ENCODE measurements at places on chromosomes 12 and 14. TPM values are rescaled to one million over a fixed set of nuclear protein-coding genes. Genes with fewer than 3 reads are reported as not detected.

Gene AMDHD1
- not detected for total RNA-seq

Gene SIX4
- total RNA-seq: 38.9 TPM

Gene ZNF891
- total RNA-seq: 3.1 TPM

Gene CLBA1
- 2.1 TPM for total RNA-seq

Gene GPRC5D
- not detected for total RNA-seq

DNA sequence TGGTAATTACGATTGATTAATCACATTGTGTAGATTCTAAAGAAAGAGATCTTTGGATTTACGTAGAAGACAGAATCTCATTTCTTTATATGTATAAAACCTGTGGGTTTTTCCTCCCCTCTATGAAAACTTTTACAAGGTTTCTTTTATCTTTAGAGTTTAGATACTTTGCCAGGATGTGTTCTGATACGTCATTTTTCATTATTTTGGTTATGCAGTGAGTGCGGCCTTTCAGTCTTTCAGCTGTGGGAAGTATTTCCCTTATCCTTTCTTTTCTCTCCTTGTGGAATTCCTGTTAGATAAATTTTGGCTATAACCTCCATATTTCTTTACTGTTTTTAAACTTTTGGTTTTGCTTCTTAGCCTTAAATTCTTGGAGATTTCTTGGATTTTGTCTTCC is 92.7 kb downstream of the TTLL5 start:
- no peak overlapping the region for H3K4me3 ChIP-seq
- no peak for DNase-seq
- H3K4me1 ChIP-seq: no peaks in the 10 kb centered on the region

DNA sequence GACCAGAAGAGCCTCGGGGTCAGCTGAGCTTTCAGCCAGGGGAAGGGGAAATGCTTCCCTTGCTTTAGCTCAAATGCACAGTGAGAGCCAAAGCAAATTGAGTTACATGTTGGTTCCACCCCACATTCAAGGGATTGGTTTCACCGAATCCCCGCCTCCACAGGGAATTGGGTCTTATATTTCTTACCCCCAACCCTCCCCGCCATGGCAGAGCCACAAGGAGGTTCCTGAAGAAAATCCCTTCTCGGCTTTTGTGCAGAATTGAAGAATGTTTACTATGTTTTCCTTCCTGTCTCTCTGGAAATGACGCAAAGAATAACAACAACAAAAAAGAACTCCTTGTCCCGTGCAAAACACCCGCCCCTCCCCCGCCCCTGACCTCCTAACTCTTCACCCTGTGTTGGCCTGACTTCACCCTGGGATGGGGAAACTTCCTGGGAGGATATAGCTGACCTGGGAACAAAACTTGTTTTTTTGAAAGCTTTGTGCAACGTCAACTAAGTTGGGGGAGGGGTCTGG is 21.9 kb upstream of the CIPC start:
- no peaks in the 10 kb centered on the region for H3K36me3 ChIP-seq
- no peaks in the 10 kb centered on the region for H3K27me3 ChIP-seq
- H3K27ac ChIP-seq: peak overlapping the region; percentile 46
- H3K4me1 ChIP-seq: peaks cover 11% of the 10 kb centered on the region
- H3K4me3 ChIP-seq: no peak overlapping the region
- DNase-seq: no peak

DNA sequence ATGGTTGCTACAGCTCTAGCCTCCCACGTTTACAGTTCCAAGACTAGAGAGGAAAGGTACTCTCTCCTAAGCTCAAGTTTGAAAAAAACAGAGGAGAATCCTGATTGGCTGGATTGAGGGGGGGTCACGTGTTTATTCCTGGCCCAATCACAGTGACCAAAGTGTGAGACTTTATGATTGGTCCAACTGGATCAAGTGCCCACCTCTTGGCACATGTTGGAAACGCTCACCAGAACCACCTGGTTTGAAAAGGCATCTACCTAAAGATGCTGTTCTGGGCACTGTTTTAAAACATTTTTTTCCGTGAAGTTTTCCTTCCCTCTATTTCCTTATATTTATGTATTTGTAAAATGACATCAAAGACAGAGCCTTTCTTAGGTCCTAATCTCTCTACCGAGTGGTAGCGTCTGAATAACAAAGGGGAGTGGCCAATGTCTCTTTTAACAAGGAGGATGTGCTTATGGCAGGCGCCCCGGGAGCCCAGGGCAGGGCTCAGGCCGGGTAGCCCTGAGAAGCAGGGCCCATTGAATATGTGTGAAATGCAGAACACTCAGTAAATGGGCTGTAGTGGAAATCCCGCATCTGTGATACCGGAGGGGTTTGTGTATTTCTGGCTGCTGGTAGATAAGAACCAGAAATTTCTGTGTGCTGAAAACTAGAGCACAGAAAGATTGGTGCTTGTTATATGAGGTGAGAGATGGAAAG is 146.2 kb downstream of the ATP23 start:
- H3K4me3 ChIP-seq: no peak overlapping the region
- H3K4me1 ChIP-seq: no peaks in the 10 kb centered on the region
- no peak overlapping the region for H3K27ac ChIP-seq
- no peak for DNase-seq
- no peaks in the 10 kb centered on the region for H3K27me3 ChIP-seq

- H3K27ac ChIP-seq: no peak overlapping the region
- H3K4me3 ChIP-seq: no peak overlapping the region
- no peaks in the 10 kb centered on the region for H3K27me3 ChIP-seq
- no peak for DNase-seq
- no peaks in the 10 kb centered on the region for H3K4me1 ChIP-seq
Observed at GRCh38 chr12:110590806-110591326, 7.7 kb upstream of the PPTC7 start.

DNA sequence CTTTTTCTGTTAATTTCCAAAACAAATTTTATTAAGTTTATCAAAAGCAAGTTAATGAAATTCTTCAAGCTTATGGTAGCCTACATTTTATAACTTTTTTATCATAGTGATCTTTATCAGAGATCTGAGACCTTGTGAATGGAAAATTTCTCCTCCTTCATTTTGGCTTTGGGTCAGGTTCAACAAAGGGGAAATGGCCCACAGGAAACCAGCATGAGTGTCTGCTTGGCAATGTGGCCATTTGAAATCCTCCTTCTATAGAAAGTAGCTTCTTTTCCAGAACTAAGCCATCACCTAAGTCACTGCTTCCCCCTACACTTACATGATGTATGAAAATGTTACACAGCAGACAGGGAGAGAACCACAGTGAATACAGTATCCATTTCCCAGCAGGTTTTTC is 1.6 kb downstream of the RHOJ start:
- no peak for DNase-seq
- no peaks in the 10 kb centered on the region for H3K27me3 ChIP-seq
- no peaks in the 10 kb centered on the region for H3K36me3 ChIP-seq
- peaks cover 2% of the 10 kb centered on the region for H3K4me1 ChIP-seq
- H3K27ac ChIP-seq: no peak overlapping the region

- no peak overlapping the region for H3K27ac ChIP-seq
- no peaks in the 10 kb centered on the region for H3K4me1 ChIP-seq
- H3K4me3 ChIP-seq: no peak overlapping the region
- no peak for DNase-seq
- H3K27me3 ChIP-seq: no peaks in the 10 kb centered on the region
Observed at GRCh38 chr14:42370056-42370455, 763.4 kb downstream of the LRFN5 start.

DNA sequence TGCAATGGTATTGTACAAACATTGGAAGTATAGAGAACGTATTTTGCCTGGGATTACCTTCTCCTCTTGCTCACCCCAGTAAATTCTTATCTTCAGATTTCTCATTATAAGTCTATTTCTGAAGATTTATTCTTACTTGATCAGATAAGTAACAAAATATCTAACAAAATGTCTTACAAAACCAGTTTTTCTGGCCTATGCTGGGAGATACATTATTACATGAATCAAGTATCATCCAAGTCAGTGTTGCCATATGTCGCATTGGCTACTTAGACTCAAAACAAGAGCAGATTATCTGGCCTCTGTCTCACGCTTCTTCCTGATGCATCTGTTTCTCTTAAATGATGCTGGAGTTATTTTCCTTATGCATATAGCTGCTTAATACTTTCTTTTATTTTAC is 408.5 kb downstream of the CCER1 start:
- H3K4me3 ChIP-seq: no peak overlapping the region
- H3K27ac ChIP-seq: no peak overlapping the region
- no peaks in the 10 kb centered on the region for H3K27me3 ChIP-seq
- H3K4me1 ChIP-seq: no peaks in the 10 kb centered on the region
- H3K36me3 ChIP-seq: no peaks in the 10 kb centered on the region
- no peak for DNase-seq

DNA sequence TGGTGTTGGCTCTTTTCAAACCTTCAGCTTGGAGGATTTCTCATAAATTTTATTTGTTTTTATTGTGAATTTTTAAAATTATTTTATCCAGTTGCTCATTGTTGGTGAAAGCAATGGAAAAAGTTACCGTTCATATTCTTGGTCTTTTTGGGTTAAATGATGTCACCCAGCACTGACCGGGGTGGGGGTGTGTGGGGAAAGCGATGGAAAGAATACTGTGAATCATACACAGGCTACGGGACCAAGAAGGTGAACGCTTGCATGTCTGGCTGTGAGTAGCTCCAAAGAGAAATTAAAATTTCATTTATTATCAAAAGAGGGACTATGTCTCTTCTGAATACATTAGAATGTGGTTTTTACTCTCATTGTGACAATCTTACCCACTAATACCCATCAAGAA is 430.1 kb downstream of the AEBP2 start:
- no peaks in the 10 kb centered on the region for H3K36me3 ChIP-seq
- H3K4me3 ChIP-seq: no peak overlapping the region
- DNase-seq: no peak
- H3K27me3 ChIP-seq: no peaks in the 10 kb centered on the region
- no peak overlapping the region for H3K27ac ChIP-seq
- H3K4me1 ChIP-seq: no peaks in the 10 kb centered on the region

DNA sequence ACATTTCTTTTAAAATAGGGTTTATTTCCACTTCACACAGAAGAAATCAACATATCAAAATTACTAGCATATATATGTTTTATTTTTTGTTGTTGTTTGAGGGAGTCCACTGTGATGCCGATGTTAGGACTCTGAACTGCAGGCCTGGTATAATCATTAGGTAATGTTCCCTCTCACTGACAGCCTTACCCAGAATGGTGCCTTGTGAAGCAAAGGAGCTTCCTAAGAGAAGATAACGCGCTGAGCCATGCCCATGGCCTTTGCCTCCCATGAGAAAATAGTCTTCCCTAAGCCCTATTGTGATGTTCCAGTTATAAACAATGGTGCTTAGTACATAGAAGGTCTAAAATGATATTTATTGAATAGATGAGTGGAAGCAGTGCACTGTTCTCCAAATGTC is 12.0 kb downstream of the GNG2 start:
- no peaks in the 10 kb centered on the region for H3K36me3 ChIP-seq
- H3K27ac ChIP-seq: no peak overlapping the region
- H3K4me3 ChIP-seq: no peak overlapping the region

- H3K27me3 ChIP-seq: no peaks in the 10 kb centered on the region
- no peak for DNase-seq
- peaks cover 4% of the 10 kb centered on the region for H3K4me1 ChIP-seq
- H3K4me3 ChIP-seq: peak overlapping the region; percentile 26
- H3K36me3 ChIP-seq: peaks cover 20% of the 10 kb centered on the region
- H3K27ac ChIP-seq: peak overlapping the region; percentile 71
Observed at GRCh38 chr12:56040963-56041551, 661 bp upstream of the RPS26 start.

GRCh38 chr14:66300886-66301285 is 185.3 kb upstream of the CCDC196 start:
- no peaks in the 10 kb centered on the region for H3K4me1 ChIP-seq
- no peaks in the 10 kb centered on the region for H3K27me3 ChIP-seq
- H3K27ac ChIP-seq: no peak overlapping the region

Measured in H1 (cell line).